Foreskin keratinocyte (primary cell): ENCODE measurements at places on chromosomes 5 and 9. TPM values are rescaled to one million over a fixed set of nuclear protein-coding genes. Genes with fewer than 3 reads are reported as not detected.
A peak's percentile ranks its signal among the peaks of the same experiment; 100 is the strongest.

The CER1 gene
- polyA plus RNA-seq = not detected in 2 replicates

The NEURL1B gene
- 1.9 and 2.0 TPM in 2 replicates for polyA plus RNA-seq

The GCNT1 gene
- 1.8 and 2.1 TPM in 2 replicates for polyA plus RNA-seq

The CARTPT gene
- polyA plus RNA-seq = not detected in 2 replicates

The ARRDC3 gene
- 1.6 and 2.6 TPM in 2 replicates for polyA plus RNA-seq

The SLC22A4 gene
- polyA plus RNA-seq = 0.87 and 1.4 TPM in 2 replicates

The CTSV gene
- polyA plus RNA-seq = 29.3 and 43.6 TPM in 2 replicates

The SLC45A2 gene
- polyA plus RNA-seq = not detected in 2 replicates

DNA sequence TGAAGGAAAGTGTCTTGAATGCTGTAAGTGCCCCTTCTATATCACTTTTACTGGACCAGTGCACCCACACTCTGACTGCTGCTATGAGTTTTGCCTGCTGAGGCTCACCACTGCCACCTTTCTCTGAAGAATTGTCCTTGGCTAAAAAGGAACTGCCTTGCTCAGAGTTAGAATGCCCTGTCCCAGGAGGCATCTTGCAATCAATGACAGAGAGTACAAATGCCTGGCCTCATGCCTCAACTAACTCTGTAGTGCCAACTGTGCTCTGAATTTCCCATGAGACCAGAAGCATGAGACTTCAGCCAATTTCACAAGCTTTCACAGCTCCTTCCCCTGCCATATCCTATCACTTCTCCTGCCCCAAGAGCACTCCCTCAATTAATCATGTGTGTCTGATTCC is 569.7 kb downstream of the ZNF608 start:
- no peak for DNase-seq

- peak; percentile 6 for DNase-seq
These were observed 305.0 kb downstream of the MRPS30 start for GRCh38 chr5:45113726-45114125.

DNA sequence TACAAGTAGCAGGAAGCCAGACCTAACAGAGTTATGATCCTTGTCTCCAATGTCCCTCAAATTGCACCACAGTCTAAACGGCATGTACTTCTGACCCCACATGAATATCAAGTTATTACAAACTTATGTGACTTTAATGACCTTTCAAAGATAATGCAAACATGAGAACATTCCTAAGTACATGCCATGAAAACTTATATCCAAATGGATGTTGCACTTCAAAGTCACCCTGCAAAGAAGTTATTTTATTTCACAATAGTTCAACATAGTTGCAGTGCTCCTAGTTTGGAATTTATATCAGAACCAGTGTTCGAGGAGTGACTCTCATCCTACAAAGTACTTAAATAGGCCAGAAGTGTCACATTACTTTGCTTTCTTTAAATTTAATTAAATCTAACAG is 41.2 kb upstream of the ITGA1 start:
- DNase-seq = no peak

DNA sequence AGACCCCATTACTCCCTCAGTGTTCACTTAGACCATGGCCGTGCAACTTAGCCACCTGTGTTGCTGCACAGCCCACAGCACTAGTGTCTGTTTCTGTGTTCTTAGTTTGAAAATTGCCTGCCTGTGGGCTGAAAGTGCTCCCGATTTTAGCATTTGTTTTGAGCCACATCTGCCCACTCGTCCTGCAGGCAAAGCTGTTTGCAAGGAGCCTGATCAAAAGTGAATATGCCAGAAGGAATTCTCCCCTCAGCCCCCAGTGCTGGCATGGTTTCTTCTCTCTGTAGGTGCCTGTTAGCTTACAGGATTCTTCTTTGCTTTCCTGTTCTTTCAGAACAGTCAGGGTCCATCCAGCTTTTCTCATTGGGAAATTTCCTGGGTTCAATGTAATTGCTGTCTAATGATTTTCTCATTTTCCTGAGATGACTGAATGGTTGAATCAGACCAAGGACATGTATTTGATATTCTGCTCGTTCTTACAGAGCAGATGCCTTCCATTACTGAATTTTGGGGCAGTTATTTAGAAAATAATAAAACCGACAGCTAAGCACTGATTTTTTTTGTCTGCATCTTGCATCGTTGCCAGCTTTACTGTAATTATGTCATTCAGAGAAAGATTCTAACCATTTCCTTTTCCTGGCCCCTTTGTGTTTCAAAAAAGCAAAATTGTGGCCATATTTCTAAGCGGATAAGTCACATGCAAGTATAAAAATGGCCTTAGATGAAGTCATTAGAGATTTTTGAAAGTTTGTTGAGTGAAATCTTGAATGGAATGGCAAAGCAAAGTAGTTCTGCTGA is 111.1 kb upstream of the CKMT2 start:
- no peak for DNase-seq

DNA sequence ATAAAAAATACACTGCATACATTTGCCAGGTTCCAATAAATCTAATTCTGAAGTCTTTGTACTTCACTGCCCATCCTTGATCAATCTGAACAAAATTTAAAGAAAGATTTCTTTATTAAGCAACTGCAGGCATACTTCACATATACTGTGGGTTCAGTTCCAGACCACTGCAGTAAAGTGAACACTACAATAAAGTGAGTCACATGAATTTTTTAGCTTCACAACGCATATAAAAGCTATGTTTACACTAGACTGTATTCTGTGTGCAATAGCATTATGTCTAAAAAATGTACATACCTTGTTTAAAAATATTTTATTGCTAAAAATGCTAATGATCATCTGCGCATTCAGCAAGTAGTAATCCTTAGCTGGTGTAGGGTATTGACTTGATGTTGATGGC is 52.1 kb downstream of the SSBP2 start:
- no peak for DNase-seq

DNA sequence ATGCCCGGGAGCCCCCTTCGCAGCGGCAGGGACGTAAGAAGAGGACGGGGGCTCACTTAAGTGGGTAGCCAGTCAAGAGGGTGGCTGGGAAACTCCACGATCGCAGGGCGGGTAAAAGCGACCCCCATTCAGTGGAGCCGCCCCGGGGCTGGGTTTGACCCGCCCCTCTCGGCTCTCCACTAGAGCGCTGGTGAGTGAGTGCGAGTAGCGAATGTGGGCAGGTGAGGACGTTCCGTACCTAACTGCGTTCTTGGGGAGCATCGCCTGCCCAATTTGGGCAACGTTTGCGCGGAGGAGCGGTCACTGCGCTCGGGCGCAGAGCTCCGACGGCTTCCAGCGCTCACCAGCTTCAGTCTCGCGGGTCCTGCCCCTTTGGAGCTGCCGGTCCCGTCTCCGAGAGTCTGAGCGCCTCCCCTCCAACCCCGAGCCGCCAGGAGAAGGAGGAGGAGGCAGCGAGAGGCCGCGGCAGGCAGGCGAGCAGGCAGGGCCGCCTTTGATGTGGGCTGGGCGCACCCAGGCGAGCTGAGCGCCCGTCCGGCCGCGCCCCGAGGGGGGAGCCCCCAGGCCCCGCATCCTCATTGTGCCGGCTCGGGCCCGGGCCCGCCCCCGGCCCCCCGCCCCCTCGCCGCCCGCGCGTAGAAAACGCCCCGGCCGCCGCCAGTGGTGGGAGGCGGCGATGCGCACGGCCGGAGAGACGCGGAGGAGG is at the start of gene FGF18:
FGF18 (plus strand) TSS at position 666 of the 706 bp plus-strand sequence. CDS start 553 bp downstream, outside the sequence.
- DNase-seq = peak; percentile 13

DNA sequence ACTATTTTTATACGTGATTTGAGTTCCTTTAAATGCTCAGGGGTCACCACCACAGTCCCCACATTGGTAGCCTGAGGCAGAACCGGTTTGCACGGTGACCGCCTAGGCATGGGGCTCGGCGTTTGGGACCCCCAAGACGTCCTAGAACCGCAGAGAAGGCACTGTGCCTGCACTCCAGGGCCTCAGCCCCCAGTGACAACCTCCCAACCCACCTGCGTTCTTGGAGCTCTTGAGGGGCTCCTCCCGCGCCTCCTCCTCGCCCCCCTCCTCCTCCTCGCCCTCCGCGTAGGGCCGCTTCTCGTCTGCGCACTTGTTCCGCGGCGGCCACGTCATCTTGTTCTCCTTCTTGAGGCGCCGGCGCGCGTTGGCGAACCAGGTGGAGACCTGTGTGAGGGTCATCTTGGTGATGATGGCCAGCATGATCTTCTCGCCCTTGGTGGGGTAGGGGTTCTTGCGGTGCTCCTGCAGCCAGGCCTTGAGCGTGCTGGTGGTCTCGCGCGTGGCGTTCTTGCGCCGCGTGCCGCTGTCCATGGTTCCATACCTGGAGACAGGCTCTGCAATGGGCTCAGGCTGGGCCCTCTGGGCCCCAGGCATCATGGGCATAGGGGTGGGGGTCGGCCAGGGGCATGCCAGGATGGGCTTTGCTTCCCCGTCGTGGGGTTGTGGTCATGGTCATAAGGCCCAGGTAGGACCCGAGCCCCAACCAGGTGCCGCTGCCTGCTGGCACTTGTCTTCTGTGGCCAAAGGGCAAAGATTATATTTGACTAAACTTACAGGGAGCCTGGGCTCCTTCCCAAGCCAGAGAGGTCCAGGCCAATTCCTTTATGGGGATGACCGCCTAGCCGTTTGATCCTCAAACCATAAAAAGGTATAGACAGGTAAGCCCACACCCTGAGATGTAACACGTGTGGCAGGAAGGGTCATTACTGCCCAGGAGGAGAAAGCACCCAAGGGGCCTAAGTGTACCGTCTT is 3.1 kb downstream of the IRX4 start:
- no peak for DNase-seq

- no peak for DNase-seq
These were observed 41.5 kb downstream of the PLPP7 start for GRCh38 chr9:131330814-131331600.

- peak; percentile 9 for DNase-seq
These were observed 998.8 kb downstream of the MAT2B start for GRCh38 chr5:164504141-164504772.

DNA sequence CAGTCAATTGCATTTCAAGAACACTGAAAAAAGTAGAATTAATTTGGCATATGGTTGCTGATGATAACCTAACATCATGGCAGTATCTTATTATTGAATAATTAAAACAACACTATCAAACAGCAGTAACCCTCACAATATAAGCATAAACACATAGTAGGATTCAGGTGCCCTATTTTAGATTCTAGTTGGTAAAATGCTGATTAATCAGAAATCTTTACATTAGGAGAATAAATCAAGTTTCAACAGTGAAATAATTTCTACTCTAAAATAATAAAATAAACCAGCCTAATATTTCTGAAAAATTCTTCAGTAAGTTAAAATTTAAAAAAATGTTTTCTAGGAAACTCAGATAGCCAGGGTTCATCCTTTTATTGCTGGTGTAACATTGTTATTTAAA is 76.4 kb upstream of the NUDT12 start:
- no peak for DNase-seq

DNA sequence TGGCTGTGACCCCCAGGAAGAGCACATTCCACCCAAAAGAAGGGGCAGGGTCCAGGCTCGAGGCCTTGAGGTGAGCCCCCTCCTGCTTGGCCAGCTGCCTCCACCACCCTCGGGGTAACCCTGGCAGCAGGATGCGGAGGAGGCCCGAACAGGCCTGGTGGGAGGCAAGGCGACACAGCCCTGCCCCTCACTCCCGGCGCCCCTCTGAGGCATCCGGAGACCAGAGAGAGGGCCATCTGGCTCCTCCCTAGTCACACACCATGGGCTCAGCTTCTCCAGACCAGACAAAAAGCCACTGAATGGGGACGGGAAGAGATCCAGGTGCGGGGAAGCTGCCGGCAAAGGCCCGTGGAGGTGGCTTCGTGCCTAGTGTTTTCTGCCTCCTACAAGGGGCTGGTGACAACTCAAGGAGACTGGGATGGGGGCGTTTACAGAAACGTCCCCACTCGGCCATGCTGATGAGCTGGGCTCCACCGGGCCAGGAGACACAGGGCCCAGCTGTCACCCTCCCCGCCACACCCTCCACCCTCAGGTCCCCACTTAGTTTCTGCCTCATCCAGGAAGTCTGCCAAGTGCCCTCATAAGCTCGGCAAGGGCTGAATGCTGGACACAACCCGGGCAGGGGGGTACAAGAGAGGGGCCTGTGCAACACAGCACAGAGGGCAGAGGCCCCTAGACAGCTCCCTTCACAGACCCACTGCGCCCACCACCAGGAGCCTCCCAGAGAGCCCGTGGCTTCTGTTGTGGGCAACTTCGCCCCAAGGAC is 41.9 kb downstream of the NACC2 start:
- no peak for DNase-seq

GRCh38 chr9:116726602-116727001 is 39.5 kb downstream of the TRIM32 start:
- no peak for DNase-seq

GRCh38 chr5:9339206-9339818 is 206.6 kb downstream of the SEMA5A start:
- no peak for DNase-seq

GRCh38 chr9:23830929-23831730 is 5.1 kb upstream of the ELAVL2 start:
- DNase-seq = no peak

- DNase-seq = peak; percentile 43
These were observed 98.8 kb downstream of the LHX2 start for GRCh38 chr9:124110307-124110915.

DNA sequence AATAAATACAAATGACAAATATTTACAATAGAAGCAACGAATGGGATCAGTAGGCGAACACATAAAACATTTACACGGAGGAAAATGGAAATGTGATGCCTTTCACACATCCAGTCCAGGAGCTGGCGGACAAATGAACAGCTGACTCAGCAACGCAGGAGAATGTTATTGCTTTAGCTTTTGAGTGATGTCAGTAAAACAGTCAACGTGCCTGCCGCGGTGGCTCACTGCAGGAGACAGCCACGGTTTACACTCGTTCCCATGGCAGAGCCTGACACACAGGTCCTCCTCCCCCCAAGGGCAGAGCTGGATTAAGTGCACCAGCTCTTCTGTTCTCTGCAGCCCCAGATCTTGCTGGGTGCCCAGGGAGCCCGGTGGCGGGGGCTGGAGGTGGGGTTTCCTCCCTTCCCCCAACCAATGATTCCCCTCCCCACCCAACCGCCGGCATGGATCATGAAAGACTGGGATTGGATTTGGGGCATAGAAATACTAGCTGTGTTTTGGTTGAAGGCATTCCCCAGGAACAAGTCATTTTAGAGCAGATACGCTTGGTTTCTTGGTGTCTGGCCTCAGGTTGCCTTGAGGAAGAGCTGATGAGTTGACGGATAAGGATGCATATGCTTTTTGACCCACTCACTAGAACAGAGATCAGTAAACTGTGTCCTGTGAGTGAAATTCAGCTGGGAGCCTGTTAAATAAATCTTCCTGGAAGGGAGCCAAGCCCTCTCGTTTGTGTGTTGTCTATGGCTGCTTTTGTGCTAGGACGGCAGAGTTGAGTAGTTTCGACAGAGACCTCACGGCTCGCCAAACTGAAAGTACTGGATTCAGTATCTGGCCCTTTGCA is 12.5 kb downstream of the STC2 start:
- DNase-seq = peak; percentile 63

DNA sequence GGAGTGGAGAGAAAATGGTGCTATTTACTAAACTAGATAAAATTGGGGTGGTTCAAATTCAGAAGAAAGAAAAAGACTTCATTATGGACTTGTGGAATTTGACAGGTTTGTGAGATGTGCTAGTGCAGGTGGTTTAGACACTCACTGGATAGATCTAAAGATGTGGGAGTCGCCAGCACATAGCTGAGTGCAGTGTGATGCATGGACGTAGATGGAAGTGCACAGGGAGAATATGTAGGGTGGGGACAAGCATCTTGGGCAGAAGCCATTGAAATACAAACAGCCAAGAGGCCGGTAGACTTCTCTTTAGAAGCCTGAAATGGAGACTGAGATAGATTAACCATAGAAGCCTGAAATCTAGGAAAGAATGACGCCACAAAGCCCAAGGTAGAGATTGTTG is 10.7 kb downstream of the HAPLN1 start:
- no peak for DNase-seq

GRCh38 chr5:59301727-59302126 is 591.8 kb downstream of the PDE4D start:
- DNase-seq = no peak
